Left cardiac atrium (tissue), 4 donors: ENCODE measurements at places on chromosomes 2 and 18. TPM values are rescaled to one million over a fixed set of nuclear protein-coding genes. Genes with fewer than 3 reads are reported as not detected.

The LIMS4 gene
- total RNA-seq: 4.0 TPM

- no peak for DNase-seq
Observed at GRCh38 chr2:3827673-3828575, 124.5 kb downstream of the DCDC2C start.

DNA sequence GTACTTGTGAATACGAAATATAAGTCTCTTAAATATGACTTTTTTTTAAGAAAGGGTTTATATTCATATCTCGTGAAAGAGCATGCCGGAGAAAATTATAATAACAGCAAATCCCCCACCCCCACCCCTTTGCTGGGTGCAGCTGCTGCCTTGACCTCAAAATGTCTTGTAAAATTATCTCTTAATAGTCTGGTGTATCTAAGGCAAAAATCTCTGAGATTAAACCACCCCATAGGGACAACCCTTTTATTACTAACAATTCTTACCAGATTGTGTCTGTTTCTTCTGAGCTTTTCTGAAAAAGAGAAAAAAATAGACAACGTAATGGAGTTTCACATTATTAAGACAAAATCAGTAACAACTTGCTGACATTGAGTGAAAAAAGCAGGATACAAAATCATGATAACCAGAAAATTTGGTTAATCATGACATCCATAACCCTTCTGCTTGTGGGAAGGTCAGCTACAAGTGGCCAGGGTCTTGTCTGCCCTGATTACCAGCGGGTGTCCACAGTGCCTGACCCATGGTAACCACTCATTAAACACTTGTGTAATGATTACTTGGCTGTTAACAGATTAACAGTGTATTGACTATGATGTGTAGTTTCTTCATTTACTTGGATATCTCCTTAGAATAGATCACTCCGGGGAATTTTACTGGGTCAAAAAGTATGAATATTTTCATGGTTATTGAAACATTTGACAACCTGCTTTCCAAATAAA, 1.5 kb downstream of the STRADB start:
- DNase-seq: no peak

DNA sequence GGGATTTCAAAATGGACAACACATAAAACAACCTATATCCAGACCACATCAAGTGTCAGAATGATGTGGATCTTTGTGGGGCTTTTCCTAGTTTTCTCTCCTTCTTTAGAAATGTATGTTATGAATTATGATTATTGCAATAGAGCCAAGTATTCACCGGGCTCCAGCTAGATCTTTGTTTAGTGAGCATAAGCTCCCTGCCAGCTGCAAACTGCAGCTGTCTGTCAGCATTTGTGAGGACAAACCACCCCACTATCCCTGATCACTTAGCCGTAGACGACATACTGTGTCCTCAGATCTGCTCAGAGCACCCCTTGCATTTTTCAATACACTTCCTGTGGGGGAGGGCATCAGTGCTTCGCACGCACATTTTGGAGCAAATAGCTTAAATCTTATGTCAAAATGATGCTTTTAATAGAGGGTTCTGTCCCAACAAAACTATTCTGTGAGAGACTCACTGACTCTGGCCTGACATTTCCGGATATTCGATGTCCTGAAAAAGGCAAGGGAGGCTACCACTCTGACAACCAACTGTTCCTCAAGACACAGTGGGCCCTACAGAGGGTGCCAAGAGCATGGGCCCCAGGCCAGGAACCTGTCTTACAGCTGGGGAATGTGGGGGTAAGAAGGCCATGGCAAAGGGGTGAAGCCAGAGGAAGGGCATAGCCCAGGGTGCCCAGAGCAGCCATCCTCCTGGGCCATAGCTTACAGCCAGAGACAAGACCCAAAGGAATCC, 346.0 kb downstream of the ARHGAP15 start:
- DNase-seq: peak; percentile 26
